Kasumi-1 (cell line): ENCODE measurements at places on chromosomes 3 and 15.

GRCh38 chr15:56019819-56020486, 26.5 kb upstream of the NEDD4 start:
- DNase-seq: no peak

DNA sequence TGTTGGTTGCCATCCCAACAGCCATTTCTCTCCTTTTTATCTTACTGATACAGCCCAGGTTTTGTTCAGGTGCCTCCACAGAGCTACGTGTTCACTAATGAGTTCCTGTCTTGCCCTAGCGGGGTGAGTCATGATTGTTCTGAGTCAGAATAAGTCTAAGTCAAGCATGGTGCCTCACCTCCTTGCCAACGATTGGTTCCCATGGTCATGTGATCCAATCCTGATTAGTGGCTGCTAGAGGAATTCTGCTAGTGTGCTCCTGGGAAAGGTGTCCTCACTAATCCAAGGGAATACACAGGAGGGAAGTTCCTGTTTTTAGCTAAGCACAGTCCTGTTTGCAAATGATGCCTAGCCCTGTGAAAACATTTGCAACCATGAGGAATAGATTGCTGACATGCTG, 99.8 kb downstream of the NSUN3 start:
- no peak for DNase-seq

DNA sequence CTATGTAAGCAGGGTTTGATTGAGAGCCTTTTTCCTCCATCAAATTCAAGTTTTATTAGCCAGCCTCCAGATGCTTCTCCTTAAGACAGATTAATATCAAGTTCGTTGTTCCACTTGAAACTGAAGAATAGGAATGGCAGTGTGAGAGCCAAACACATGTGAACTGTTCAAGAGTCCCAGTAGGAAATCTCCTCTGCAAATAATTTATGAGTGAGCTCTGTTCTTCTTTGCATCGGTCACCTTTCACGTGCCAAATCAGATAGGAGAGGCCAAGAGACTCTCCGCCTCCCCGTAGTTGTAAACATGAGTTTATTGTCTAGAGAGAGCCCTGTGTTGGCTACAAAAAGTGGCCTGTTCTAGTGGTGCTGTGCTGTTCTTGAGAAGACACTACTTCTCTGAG, 372.1 kb upstream of the NR2F2 start:
- no peak for DNase-seq

DNA sequence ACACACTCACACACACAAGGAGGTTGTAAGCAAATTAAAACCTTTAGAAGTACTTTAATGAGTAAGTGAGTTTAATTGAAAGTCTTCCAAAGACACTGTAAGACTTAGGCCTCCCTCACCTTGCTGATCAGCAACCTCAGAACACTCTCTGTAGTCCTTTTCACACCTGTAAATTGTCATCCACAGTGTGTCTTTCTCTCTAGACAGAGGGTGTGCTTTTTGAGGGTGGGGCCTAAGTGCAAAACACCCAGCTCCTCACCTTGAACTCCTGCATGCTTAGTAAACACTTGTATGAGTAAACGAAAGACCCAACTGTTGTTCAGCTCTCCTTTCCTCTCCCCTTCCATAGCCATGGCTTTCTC, 183.2 kb upstream of the IL12A start:
- DNase-seq: no peak

GRCh38 chr3:106811376-106811775, 565.9 kb upstream of the CCDC54 start:
- DNase-seq: no peak

DNA sequence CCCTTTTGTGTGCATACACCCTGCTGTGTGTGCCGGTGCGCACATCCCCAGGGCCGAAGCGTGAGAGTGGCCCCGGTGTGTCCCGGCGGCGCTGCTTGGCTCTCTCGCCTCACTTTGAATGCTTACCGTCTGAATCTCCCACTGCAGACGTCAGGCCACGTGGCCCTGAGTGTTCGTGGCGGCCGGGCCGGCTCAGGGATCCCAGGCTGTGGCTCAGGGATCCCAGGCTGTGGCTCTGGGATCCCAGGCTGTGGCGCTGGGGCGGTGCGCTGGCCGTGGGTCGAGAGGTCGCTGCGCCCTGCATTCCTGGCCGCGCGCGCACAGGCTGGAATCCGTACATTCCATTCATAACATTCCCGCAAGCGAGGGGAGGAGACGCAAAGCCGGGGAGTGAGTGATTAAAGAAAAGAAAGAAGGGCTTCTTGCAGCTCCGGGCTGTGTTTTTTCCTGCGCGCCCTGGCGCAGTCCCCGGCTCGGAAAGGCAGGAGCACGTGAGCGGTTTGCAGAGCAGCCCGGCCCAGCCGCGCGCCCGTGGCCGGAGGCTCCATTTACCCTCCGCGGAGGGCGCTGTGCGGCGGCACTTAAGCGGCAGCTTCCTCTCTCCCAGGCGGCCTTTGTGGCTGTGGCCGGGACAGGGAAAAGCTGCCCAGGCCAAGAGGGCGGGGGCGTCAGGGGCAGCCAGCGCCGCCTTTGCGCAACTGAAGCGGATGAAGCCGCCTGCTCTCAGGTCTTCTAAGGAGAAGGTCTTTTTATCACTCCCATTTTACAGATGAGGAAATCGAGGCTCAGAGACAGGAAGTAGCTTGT, 87.0 kb upstream of the ALDH1L1 start:
- DNase-seq: no peak

DNA sequence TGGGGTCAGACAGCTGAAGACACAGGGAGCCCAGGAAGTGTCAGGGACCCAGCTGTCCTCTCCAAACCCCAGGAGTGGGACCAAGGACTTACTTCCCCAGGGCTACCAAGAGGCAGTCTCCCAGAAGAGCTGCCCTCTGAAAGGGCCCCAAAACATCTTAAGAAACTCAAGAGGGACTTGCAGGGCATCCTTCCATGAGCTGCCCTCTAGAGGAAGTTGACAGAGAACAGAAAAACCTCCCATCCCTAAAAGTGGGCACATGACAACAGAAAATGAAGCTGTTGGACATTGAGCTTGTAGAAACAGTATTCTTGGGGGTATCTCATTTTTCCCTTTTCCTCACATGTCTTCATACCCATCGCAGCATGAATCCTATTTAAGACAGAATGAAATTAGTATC, 58.9 kb downstream of the MECOM start:
- peak; percentile 6 for DNase-seq

GRCh38 chr15:92033314-92033713, 179.8 kb downstream of the SLCO3A1 start:
- no peak for DNase-seq

DNA sequence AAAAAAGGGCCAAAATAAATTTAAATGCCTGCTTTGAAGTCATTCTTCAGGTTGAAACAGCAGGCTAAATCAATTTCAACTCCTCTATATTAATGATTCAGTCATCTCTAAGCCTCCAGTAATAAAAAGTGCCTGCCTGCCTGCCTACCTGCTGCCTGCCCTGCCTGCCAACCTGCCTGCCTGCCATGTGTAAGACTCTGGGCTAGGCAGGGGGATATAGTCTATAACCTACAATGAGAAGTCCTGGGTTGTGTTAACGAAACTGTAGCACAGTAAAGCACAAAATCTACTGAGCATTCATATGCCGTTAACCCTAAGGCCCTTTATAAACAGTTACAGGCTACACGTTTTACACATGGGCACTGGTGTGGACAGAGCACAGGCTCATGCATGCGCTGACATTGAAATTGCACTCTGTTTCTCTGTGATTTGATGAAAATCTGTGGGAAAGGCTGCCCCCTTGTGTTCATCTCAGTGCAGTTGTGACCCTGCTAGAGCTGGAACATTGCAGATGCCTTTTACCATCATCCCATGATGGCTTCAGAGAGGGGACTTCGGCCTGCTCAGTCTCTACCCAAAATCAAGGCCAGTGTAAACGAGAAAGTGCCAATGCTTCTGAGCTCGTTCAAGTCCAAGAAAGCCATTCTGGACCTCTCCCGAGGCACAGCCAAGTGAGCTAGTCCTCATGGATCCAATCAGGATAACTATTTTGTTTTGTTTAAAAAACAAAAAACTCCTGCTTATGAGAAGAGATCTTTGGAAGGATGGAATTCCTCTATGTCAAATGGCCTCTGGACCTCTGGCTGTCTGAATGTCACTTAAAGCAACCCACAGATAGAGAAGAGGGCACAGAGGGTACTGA, 64.6 kb downstream of the EFL1 start:
- DNase-seq: peak; percentile 29

DNA sequence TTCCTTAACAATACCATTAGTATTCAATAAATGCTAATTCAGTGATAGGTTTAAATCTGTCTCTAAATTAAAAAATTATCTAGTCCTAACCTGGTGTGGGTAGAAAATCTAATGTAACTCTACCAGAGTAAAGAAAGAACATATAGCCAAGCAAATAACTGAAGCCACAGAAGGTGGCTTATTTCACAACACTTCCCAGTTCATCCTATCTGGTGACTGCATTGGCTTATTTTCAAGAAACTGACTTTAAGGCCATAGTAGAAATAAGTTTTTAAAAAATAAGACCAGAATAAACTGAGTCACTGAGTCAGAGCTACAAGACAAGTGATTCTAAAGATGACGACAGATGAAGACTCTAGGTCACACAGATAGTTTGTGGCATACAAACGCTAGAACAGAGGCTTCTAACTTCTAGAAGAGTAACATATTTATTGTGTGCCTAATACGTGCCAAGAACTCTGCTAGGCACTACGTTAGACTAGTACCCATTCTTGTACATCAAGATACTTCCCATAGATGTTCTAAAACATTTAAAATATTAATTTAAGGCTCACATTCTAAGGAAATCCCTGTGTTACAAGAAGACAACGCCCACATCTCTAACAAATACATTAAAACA, 25.9 kb downstream of the TMCC1 start:
- DNase-seq: peak; percentile 13

- DNase-seq: no peak
Observed at GRCh38 chr15:68493629-68494028, 61.7 kb upstream of the ITGA11 start.

- DNase-seq: no peak
Observed at GRCh38 chr3:133914839-133915600, 19.3 kb upstream of the RAB6B start.

GRCh38 chr3:155370764-155371503, 77.5 kb upstream of the STRIT1 start:
- no peak for DNase-seq

GRCh38 chr3:113211330-113212149, at the start of gene BOC:
BOC (plus strand) TSS chr3:113211557; CDS start chr3:113249803, 38,246 bp downstream.
- no peak for DNase-seq

- DNase-seq: no peak
Observed at GRCh38 chr3:123395235-123395634, 53.7 kb downstream of the ADCY5 start.

- no peak for DNase-seq
Observed at GRCh38 chr3:15781637-15782402, 16.0 kb downstream of the ANKRD28 start.

DNA sequence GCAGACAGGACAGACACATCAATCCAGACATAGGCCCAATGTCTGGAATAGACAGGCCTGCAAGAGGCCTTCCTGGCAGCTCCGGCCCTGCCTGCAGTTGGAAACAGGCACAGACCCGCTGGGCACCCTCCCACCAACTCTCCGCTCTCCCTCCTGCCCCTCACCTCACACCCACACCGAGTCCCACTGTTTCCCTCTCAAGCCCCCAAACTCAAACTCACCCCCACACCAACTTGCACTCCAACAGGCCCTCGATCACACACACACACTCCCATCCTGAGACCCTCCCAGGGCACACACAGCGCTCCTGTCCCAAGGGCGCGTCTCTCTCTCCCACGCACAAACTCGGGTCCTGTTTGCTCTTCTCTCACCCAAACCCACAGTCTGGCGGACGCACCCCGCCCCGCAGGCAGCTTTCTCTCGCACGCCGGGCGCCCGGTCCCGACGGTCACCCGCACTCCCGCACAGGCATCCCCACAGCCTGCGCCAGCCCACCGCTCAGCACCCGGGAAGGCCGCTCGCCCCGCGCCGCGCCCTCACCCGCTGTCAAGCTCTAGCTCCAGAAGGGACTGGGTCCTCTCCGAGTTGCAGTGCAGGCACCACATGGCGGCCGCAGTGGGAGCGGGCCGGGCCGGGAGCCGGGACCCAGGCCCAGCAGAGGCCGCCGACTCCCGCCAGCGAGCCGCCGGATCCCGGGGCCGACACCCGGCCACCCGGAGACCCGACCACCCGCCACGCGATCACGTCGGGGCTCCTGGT, 106.2 kb downstream of the IQSEC1 start:
- DNase-seq: no peak

DNA sequence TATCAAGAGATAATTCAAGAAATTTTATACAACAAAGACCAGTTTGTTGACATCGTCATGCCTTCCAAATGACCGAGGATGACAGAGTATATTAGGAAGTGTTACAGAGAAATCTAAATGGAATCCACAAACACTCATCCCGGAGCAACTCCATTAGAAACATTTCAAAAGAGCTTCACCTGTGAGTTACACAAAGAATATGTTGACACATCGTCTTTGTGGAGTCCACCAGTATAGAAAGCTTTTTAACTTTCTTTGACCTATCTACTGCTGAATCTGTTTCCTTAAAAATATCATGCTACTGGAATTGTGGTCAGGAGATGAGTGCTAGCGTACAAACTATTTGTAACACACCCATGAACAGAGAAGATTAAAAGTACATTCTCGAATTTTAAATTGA, 130.4 kb downstream of the SUCLG2 start:
- DNase-seq: no peak

- DNase-seq: no peak
Observed at GRCh38 chr3:51696954-51697353, 9.9 kb upstream of the GRM2 start.

GRCh38 chr15:81196576-81197254, at the start of gene IL16:
IL16 (plus strand) TSS chr15:81196879; CDS start chr15:81225400, 28,521 bp downstream.
- DNase-seq: no peak

GRCh38 chr15:88648357-88649214, 9.8 kb downstream of the ISG20 start:
- no peak for DNase-seq

DNA sequence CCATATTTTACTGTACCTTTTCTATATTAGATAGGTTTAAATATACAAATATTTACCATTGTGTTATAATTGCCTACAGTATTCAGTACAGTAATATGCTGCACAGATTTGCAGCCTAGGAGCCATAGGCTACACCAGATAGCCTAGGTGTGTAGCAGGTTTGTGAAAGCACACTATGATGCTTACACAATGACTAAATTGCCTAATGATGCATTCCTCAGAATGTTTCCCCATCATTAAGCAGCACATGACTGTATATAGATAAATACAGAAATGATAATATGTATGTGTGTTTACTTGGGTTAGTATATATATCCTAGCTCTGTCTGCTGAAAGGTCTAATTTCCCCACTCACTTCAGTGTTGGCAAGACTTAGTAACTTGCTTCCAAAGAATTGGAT, 65.8 kb downstream of the MYL3 start:
- no peak for DNase-seq

- DNase-seq: no peak
Observed at GRCh38 chr3:189624130-189624529, 7.1 kb upstream of the TP63 start.

DNA sequence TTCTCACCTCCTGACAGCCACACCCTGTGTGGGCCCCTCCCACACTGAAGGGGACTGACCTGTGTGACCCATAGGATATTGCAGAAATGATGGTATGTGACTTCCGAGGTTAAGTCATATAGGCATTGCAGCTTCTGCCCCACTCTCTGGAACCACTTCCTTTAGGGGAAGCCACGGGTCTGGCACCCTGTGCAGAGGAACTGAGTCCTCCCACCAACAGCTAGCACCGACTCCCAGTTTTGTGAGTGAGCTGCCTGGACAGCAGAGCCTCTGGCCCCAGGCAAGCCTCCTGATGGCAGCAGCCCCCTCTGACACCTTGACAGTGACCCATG, 24.6 kb upstream of the SLC6A6 start:
- DNase-seq: peak; percentile 81

- no peak for DNase-seq
Observed at GRCh38 chr3:130700541-130700940, 46.1 kb downstream of the PIK3R4 start.
